ENCODE measurements at places on chromosomes 11 and 22.

DNA sequence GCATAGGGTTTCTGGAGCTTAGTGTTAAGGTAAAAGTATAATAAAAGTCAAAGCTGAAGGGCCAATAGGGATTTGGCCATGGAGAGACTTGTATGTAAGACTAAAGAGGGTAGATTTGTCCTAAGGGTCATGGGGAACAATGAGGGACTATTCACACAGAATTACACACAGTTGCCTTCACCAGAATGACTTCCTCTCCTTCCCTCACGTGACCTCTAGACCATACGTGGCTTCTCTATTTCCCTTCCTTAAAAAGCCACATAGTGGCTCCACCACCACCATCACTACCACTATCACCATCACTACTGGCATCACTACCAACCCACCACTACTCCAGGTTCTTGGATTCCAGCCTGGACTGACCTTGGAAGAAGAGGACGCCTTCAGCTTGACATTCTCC is 2.8 kb downstream of the HPX start:
- DNase-seq = no peak

- no peak for DNase-seq
Observed at GRCh38 chr11:117882311-117882905, 6.0 kb upstream of the FXYD6 start.

- no peak for DNase-seq
Observed at GRCh38 chr11:36365907-36366306, 69.8 kb downstream of the PRR5L start.

- DNase-seq = no peak
Observed at GRCh38 chr22:47175151-47176025, 412.9 kb downstream of the TBC1D22A start.

DNA sequence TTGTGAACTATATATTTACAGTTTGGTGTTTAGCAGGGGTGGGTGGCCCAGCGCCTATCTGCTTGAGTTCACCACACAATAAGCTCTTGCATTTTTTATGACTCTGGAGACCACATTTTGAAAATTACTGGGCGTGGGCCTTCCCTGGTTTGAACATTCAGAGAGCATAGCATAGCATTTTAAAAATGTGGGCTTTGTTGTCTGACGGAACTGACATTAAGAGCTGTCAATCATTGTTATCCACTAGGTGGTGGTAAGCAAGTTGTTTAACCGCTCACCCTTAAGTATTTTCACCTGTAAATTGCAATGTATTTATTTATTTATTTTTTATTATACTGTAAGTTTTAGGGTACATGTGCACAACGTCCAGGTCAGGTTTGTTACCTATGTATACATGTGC is 1.0 kb downstream of the NLRP14 start:
- no peak for DNase-seq

- no peak for DNase-seq
Observed at GRCh38 chr11:77320351-77320750, 18.9 kb upstream of the GDPD4 start.

DNA sequence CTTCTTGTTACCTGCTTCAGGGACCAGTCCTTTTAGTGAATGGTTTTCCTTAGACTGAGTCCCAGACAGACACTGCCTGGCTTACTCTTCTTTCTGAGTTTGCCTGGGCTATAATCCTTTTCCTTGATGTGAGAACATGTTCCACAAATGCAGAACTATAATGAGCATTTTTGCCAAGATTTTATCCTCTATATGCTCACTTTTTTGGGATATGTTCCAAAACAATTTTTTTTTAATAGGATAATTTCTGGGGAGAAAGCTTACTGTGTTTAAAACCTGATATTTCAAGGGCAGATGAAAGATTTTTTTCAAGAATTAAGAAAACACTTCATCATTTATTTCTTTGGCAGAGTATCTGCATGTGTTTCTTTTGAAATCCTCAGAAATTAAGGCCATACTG is 110.0 kb upstream of the TENM4 start:
- no peak for DNase-seq

- no peak for DNase-seq
Observed at GRCh38 chr11:64561984-64562722, 28.9 kb upstream of the SLC22A12 start.

DNA sequence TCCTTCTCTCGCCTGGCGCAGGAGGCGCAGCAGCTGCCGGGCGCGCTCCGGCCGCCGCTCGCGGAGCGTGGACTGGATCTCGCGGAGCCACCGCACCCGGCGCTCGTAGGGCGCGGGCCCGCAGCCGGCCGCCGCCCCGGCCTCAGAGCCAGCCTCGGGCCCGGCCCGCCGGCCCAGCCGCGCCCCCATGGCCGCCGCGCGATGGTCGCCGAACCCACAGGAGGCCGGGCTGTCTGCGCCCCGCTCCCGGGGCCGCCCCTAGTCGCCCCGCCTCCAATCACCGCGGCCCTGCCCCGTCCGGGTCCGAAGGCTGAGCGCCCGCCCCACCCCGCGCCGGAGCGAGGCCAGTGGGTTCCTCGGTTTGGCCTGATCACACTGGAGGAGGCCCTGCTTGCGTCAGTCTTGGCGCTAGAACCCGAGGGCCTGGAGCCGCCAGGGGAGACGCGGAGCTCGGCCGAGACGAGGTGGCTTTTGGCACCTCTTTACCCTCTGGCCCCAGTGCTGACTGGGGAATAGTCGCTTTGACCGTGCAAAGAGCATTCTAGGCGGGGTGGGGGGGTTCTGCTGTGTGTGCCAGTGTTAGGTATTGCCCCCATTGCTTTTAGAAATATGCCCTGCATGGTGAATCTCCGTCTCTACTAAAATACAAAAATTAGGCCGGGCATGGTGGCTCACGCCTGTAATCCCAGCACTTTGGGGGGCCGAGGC is at the start of gene LRRC75B:
TSS of gene LRRC75B (minus strand) at position 223 of the 708 bp plus-strand sequence. CDS start at position 189, 34 bp downstream.
- DNase-seq = peak; percentile 94

GRCh38 chr22:41345807-41346335 is 35.9 kb upstream of the TEF start:
- DNase-seq = no peak

GRCh38 chr22:41920271-41920976 is 5.5 kb upstream of the SHISA8 start:
- DNase-seq = no peak

GRCh38 chr11:72829884-72830533 is 15.8 kb downstream of the ATG16L2 start:
- no peak for DNase-seq

- no peak for DNase-seq
Observed at GRCh38 chr11:103071008-103071407, 21.0 kb downstream of the DCUN1D5 start.

GRCh38 chr11:47477323-47477722 is 28.4 kb upstream of the RAPSN start:
- DNase-seq = no peak

- DNase-seq = no peak
Observed at GRCh38 chr22:33565580-33565995, 354.7 kb downstream of the LARGE1 start.

- DNase-seq = no peak
Observed at GRCh38 chr11:43393765-43394355, 35.1 kb downstream of the TTC17 start.

DNA sequence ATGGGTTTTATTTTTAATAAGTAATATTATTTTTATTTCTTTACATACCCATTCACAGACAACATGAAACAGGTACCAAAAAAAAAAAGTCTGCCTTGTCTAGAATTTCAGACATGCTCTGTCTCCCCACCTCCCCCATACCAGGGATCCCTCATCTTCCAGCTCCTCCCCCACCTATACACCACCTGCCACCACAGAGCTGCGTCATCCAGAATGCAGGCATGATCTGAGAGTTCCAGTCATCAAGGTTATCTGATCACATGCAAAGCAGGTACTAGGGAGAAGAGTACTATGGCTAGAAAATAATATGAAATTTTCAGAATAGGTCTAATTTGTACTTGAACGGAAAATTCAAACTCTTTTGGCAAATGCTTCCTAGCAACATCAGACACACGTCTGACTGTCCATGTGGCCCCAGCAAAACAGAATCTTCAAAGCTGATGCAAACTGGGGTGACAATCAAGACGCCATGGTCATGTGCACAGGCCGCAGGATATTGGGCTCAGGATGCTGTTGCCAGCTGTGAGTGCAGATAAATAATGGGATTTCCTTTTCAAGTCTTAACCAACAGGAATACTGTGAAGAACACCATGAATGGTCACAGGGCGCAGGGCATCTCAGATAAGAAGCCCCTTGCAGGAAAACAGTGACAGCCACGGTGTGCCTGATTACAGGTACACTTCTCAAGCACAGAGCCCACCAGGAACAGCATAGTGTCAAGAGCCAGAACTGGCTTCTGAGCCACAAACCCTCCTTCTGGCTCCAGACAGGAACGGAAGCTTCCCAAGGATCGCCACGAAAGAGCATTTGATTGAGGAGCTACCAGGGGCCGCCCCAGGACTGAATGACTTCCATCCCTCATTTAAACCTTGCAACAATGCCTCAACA is 169.5 kb downstream of the EFCAB6 start:
- DNase-seq = no peak

GRCh38 chr22:37328017-37328416 is 45.7 kb downstream of the CYTH4 start:
- no peak for DNase-seq

DNA sequence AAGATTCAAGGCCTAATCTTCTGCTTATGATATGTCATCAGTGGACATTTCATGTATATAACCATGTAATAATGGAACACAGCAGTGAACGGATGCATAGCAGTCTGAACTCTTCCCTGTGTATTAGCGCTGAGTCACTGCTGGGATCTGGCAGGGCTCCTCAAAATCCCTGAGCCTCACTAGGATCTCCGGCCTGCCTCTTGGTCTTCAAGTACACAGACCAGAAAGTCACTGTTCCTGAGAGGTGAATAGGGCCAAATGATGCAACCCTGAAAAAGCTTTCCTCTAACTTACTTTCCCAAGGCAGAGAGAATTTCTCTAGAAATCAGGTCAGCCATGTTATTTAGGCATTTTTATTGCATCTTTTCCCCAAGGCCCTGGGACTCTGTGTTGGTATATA is 35.0 kb downstream of the POU2AF1 start:
- no peak for DNase-seq

DNA sequence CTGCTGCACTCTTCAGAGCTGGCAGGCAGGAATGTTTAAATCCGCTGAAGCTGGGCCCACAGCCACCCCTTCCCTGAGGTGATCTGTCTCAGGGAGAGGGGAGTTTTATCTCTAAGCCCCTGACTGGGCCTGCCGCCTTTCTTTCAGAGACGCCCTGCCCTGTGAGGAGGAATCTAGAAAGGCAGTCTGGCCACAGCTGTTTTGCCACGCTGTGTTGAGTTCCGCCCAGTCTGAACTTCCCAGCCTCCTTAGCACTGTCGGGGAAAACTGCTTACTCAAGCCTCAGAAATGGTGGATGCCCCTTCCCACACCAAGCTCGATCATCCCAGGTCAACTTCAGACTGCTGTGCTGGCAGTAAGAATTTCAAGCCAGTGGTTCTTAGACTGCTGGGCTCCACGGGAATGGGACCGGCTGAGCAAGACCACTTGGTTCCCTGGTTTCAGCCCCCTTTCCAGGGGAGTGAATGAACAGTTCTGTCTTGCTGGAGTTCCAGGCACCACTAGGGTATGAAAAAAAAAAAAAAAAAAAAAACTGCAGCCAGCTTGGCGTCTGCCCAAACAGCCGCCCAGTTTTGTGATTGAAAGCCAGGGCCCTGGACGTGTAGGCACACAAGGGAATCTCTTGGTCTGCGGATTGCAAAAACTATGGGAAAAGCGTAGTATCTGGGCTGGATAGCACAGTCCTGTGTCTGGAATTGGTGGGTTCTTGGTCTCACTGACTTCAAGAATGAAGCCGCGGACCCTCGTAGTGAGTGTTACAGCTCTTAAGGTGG is 127.4 kb downstream of the SPON1 start:
- no peak for DNase-seq

- DNase-seq = no peak
Observed at GRCh38 chr22:28252539-28252938, 333.5 kb upstream of the PITPNB start.

DNA sequence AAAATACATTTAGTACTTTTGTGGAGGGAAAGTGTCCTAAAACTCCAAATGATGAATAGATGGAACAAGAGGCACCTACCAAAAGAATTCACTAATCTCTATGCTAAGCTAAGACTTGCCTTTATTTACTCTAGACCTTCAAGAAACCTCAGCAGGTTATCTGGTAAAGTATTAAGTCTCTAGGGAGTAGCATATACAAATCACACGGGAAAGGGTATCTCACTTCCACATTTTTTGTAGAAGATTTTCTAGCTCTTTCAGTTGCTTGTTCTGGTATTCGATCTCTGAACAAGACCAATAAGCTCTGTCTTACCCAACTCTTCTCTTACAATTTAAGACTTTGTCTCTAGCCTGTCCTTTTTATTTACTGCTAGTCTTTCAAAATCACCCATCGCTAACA is 18.1 kb upstream of the CADM1 start:
- DNase-seq = no peak

- peak; percentile 30 for DNase-seq
Observed at GRCh38 chr11:60130496-60130895, 42.0 kb downstream of the MS4A2 start.

GRCh38 chr11:48066881-48067800 is 86.8 kb downstream of the PTPRJ start:
- no peak for DNase-seq

GRCh38 chr11:118277312-118277711 is 13.2 kb upstream of the MPZL2 start:
- no peak for DNase-seq

GRCh38 chr11:45964911-45965389 is 42.5 kb downstream of the LARGE2 start:
- DNase-seq = peak; percentile 76

- no peak for DNase-seq
Observed at GRCh38 chr11:62445314-62445740, 26.5 kb downstream of the SCGB1A1 start.

GRCh38 chr11:94974178-94974577 is 669 bp downstream of the KDM4D start:
- DNase-seq = no peak

GRCh38 chr11:57368106-57368844 is 12.7 kb downstream of the PRG3 start:
- no peak for DNase-seq

- DNase-seq = no peak
Observed at GRCh38 chr11:122331079-122331478, 215.1 kb upstream of the BLID start.

GRCh38 chr11:37951996-37952395 is 1354.0 kb upstream of the RAG2 start:
- no peak for DNase-seq

GRCh38 chr11:118744046-118744445 is 46.9 kb downstream of the DDX6 start:
- DNase-seq = no peak

GRCh38 chr22:45977551-45978274 is 751 bp upstream of the WNT7B start:
- DNase-seq = no peak

GRCh38 chr11:11186249-11186648 is 166.8 kb downstream of the CSNK2A3 start:
- DNase-seq = no peak

- DNase-seq = no peak
Observed at GRCh38 chr11:48154151-48154550, 62.5 kb upstream of the OR4B1 start.

GRCh38 chr11:93907901-93908300 is 57.5 kb upstream of the VSTM5 start:
- DNase-seq = no peak
